Fibroblast of skin of left quadriceps (primary cell): ENCODE measurements at places on chromosomes 1 and 21.
A peak's percentile ranks its signal among the peaks of the same experiment; 100 is the strongest.

GRCh38 chr1:224333309-224333926, 3.4 kb upstream of the NVL start:
- no peak for DNase-seq

GRCh38 chr21:41816583-41817165, 49.8 kb upstream of the RIPK4 start:
- peak; percentile 11 for DNase-seq

DNA sequence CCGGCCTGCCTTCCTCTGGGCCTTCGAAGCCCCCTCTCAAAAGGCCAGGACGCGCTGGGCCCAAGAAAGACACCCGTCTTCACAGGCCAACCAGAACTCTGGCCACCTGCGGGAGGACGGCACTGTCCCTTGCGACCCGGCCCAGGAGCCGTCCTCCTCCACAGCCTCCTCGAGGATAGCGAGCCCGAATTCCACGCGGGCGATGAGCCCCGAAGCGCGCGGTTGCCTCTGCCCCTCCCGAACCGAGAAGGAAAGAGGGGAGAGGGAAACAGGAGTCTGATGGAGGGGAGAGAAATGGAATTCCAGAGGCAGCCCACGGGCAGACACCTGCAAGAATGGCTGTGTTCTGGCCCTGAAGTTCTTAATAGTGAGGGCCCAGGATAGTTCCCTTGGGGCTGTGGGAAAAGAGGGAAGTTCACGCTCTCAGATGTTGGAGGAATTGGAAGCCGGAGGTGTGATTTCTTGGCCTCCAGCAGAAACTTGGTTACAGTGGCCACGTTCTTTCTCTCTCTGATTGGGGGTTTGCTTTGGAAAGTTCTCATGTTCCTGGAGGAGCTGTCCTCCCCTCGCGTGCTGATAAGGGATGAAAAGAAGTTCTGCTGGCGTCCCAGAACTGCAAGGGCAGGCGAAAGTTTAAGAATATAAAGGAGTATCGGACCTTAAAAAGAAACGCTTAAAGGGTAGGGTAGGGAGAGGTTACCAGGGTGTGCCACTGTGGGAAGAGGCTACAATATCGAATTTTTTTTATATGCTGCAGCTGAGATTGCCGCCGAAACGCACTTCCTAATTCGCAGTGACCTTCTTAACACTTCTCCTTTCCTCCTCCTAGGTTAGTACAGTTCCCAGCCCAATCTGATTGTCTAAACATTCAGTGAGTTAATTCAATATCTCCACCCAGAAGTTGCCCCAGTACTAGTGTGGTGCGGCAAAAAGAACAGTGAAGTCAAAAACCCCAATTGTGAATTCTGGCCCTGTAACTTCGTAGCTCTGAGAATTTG, 5.8 kb upstream of the SLC44A5 start:
- no peak for DNase-seq

DNA sequence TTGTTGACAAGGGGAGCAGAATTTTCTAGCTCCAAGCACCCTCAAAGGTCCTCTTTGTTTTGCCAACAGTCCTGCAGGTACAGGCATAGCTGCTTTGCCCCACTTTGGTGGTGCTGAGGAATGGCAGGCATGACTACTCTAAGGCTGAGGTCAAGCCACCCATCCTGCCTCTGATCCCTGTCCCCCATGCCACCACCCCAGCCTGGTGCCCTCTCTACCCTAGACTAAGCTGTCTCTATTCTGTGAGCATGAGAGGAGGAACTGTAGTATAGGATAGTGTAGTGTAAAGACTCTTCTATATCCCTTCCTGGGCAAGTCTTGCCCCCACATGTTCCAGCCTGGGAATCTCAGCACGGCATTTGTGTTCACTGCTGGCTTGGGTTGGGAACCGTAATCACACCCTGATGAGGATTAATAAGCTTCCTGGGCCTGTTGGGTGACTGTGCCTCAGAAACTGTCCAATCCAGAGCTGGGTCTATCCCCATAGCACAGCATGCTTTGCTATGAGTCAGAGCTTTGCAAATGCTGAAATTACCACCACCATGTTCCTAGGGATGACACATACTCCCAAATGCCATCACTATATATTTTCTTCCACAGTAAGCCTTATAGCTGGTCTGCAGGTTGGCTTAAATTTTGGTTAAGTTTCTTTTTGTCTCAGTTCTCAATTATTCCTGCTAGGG, 105.7 kb upstream of the PPP2R5A start:
- DNase-seq = peak; percentile 92

GRCh38 chr1:27267153-27267552, 32.7 kb downstream of the WDTC1 start:
- no peak for DNase-seq

- DNase-seq = peak; percentile 47
These were observed 55.2 kb downstream of the MTR start for GRCh38 chr1:236850077-236850979.

GRCh38 chr1:48643193-48643592, 133.5 kb downstream of the BEND5 start:
- no peak for DNase-seq

- DNase-seq = peak; percentile 32
These were observed 56.4 kb upstream of the RGS7 start for GRCh38 chr1:241413386-241413785.

DNA sequence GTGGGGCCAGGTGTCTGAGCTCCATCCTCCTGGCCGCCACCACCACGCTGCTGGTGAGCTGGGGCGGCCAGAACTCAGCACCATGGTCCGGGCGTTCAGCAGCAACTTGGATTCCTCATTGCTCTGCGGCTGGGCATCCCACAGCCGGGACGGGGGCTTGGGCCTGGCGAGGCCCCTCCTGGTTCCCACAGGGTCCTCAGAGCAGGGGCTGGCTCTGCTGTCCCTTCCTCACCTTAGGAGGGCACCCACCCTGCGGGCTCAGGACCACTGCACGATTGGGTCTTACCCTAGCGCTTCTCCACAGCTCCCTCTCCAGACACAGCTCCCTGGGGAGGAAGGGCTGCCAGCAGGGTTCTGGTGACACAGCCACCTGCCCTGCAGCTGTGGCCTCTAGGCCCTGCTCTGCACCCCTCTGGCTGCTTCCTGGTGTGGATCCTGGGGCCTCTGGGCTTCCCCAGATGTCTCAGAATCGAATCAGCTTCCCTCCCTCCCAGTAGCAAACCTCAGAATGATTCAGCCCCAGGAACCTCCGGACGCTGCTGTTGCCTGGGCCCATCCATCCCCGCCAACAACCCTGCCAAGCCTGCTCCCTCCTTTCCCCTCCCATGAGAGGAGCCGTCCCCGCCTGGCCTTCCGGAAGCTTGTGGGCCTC, 25.0 kb downstream of the CRYAA start:
- DNase-seq = peak; percentile 39

DNA sequence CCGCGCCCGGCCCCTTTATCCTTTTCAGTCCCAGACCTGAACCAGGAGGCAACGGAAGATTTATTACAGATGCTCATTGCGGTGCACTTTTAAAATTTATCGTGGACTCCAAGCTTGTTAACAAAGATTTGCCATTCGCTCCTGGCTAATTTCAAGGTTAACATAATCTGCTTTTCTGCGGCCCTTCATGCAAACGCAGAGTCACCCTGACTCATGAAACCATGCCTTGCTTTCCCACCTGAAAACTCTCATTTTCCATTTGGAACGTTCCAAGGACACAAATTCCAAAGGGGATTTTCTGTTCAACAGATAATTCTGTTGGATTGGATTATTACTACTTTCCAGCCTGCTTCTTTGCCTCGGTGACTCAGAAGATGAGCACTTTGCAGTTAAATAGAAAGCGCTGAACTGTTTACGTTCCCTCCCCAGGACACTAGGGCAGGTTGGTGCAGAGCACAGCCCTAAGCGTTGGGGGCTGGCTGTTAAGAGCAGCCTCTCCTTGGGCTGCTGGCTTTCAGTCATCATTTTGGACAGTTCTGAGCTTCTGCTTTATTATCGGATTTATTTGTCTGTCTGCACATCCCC, 51.1 kb downstream of the CD247 start:
- DNase-seq = no peak

- DNase-seq = no peak
These were observed 1.1 kb downstream of the CRCT1 start for GRCh38 chr1:152515434-152515783.

GRCh38 chr21:45266518-45267389, 20.9 kb downstream of the POFUT2 start:
- DNase-seq = no peak

DNA sequence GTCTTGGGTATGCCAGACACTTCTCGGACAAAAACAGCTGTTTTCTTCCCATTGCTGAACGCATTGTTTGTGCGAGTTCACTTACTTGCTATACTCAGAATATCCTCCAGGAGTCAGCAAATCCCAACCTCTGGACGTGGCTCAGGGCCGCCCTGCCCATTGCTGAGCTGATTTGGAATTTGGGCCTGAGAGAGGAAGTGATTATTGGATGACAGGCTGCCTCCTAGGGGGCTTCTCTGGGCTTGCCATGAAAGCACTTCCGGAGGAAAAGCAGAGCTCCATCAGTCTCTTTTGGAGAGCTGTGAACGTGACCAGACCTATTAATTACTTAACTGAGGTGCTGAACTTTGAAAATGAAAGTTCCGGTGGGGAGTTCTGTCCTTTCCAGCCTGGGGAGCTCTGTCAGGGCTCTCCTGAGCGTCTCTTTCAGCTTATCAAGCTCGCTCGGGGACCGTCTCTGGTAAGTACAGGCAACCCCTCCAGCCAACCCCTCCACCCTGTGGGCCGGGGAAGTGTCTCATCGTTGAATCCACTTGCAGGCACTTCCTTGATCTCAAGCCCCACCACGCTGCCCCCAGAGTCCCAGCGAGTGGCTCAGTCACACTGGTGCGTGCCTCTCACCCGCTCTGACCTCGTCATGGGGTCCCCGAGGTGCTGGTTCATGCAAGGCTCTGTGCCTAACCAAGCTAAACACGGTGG, 76.9 kb downstream of the CLIC6 start:
- peak; percentile 73 for DNase-seq

GRCh38 chr1:195956845-195957244, 651.4 kb downstream of the KCNT2 start:
- DNase-seq = no peak

DNA sequence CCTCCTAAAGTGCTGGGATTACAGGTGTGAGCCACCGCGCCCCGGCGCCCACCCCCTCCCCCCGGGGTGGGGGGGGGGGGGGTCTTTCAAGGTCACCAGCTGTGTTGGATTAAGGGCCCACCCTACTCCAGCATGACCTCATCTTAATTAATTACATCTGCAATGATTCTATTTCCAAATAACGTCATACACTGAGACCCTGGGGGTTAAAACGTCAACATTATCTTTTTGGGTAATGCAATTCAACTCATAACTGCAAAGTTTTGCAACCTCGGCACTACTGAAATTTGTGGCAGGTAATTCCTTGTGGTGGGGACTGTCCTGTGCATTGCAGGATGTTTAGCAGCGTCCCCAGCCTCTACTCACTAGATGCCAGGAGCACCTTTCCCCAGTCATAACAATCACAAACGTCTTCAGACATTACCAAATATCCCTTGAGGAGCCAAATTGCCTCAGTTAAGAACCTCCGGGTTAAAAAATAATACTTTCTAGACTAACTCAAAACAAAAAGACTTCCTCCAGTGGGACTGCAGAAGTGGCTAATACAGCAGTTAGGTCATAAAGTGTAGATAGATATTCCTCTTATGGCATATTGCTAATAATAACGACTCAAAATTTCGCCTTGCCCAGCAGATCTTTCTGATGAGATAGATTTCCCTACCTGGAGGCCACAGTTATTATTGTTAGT, 233.0 kb upstream of the KAZN start:
- DNase-seq = peak; percentile 20

DNA sequence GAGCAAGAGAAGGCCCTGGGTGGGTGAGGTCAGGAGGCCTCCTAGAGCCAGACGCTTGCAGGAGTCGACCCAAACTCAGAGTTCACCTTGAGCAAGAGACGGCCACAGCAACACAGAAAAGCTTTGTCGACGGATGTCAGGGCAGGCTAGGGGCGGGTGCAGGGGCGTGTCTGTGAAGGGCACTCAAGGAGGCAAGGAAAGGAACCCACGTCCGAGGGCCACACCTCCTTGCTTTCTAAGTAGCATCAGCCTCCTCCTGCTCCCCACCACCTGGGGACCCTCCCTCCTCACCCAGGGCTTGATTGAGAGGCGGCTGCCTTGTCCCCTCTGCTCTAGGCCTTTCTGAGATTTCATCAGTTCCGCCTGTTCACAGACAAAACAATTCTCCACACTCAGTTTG, 92.1 kb downstream of the OMA1 start:
- DNase-seq = no peak

- peak; percentile 99 for DNase-seq
These were observed 146.1 kb upstream of the FGGY start for GRCh38 chr1:59150577-59151386.

DNA sequence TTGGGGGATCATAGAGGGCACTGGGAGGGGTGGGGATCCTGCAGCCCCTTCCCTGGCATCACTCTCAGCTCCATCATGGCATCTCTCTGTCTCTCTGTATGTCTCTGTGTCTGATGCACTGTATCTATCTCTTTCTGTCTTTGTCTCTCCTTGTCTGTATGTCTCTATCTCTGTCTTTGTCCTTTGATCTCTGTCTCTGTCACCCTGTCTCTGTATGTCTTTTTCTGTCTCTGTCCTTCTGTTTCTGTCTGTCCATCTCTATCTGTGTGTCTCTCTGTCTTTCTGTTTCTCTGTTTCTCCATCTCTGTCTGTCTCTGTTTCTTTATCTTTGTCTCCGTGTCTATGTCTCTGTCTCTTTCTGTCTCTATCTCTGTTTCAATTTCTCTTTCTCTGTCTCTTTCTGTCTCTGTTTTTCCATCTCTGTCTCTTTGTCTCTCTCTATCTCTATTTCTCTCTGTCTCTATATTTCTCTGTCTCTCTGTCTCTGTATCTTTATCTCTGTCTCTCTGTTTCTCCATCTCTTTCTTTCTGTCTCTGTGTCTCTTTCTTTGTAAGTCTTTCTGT, 56.4 kb downstream of the TRIM11 start:
- no peak for DNase-seq

GRCh38 chr1:64179588-64179987, 23.8 kb upstream of the UBE2U start:
- no peak for DNase-seq

DNA sequence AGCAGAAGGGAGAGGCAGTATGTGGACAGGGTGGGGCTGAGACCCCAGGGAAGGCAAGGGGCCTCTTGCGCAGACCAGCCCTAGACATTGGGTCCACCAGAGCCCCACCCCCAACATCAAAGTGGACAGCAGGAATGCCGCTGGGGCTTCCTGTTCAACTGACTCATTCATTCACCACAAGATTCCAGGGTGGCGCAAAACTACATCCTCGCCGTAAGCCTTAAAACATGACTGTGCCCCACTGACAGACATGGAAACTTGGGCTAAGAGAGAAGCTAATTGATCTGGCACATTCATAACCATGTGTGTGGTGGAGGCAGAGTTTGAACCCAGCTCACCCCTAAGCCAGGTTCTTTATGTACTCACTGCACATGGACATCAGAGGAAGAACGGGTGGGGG, 14.0 kb downstream of the COL16A1 start:
- DNase-seq = peak; percentile 89
